ENCODE measurements at places on chromosomes 11 and 22.

DNA sequence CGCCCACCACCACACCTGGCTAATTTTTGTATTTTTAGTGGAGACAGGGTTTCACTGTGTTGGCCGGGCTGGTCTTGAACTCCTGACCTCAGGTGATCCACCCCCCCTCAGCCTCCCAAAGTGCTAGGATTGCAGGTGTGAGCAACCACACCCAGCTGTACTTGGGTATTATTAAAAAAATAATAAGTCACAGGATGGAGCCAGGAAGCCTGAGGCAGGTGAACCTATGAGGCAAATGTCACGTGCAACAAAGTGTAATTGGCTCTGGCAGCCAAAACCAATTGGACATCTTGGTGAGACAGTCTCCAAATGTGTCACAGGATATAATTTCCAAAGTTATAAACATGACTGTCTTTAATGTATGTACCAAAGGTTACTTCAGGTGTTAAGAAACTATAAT, 24.0 kb upstream of the MALAT1 start:
- no peak for DNase-seq

- no peak for DNase-seq
These were observed 36.4 kb upstream of the E2F8 start for GRCh38 chr11:19276859-19277808.

DNA sequence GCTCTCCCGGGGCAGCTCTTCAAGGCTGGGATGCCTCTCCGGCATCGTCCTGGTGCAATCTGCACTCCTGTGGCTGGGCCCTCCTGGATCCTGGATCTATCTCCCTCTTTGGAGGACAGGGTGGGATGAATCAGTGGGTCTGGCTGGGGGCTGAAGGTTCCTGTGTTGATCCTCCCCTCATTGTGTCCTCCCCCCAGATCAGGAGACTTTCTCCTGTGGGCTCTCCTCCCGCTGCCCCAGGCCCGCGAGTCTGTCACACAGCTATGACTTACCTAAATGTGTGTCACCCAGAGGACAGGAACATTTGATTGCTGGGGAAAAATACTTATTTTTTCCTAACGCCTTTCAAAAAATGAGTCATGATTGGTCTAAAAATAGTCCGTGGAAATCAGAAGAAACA, 106.8 kb upstream of the NECTIN1 start:
- no peak for DNase-seq

- DNase-seq: no peak
These were observed 88.2 kb upstream of the SEPTIN5 start for GRCh38 chr22:19626042-19626587.

DNA sequence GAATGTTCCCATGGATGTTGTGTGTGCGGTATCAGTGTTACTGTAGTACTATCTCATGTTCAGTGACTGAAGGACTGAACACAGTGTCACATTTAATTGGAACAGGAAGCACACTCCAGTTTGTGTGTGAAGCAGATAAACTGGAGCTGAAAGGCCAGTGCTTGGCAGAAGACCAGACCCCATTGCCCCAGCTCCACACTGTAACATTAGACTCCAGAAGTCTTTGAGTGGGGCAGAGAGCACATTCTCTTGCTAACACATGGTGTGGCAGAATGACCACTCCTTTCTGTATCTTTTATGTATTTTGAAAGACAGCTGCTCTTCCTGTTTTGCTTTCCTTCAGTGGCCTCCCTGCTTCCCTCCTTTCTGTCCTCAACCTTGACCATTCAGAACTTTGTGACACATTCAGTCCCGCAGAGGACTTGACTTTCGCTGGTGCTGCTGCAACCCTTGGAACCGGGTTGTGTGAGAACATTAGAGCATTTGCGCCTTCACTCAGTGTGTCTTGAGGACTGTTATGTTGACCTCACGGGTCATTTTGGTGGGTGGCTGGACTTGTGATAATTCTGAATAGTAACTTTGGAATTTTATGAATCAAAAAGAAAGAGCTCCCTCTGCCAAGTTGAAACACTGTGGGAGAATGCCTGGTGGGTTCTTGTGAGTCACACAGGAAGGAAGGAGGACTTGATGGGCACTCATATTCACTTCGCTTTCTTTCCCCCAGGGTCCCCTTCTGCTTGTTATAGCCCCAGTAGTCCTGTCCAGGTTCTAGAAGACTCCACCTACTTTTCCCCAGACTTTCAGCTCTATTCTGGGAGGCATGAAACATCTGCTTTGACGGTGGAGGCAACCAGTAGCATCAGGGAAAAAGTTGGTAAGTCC, 26.4 kb downstream of the AMOTL1 start:
- DNase-seq: no peak

DNA sequence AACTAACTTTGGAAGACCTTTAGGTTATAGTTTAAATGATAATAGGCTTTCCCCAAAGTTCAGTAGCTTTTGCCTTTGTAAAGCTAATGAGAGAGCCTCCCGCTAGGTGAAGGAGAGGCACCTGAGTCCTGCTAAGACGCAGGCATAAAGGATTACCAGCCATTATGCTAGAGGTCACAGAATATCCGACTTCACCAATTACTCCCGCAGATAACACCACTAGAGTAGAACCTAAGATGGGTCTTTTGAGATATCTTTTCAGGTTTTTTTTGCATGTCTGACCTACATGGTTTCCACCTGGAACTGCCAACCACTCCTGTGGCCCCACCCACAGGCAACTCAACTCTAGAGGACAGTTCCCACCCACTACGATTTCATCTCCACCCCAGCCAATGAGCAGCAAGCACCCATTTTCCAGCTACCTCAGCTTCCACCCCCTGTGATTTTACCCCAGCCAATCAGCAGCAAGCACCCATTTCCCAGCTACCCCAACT, 314.3 kb downstream of the BRD1 start:
- DNase-seq: peak; percentile 80

- no peak for DNase-seq
These were observed 7.0 kb upstream of the HBE1 start for GRCh38 chr11:5276697-5277096.

DNA sequence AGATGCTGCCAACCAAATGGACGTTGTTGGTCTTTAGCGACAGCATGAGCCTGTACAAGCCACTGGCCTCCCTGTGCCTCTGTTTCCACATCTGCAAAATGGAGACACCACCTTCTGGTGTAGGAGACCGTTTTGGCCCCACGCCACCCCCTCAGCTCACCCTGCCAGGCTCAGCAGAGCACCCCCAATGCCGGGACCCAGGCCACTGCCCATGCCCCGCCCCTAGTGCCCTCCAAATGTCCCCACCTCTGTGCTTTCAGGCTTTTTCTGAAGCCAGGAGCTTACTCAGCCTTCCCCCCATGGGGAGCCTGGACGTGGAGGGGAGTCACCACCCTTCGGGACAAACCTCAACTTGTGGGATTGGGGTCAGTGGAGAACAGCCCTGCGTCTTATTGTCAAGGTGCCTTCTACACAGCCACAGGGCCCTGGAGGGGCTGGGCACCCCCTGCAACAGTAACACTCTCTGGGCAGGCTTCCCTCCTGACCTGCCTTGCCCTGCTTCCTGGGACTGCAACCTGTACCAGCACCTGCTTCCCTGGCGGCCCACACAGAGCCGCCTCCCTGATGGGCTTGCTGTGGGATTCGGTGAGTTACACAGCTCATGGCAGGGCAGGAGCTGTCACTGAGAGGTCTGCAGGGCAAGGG, 24.6 kb upstream of the RTL6 start:
- DNase-seq: no peak
